ENCODE measurements at places on chromosomes 5 and 9.

- no peak for DNase-seq
Measured at GRCh38 chr5:122541388-122541787, 229.4 kb downstream of the SNCAIP start.

DNA sequence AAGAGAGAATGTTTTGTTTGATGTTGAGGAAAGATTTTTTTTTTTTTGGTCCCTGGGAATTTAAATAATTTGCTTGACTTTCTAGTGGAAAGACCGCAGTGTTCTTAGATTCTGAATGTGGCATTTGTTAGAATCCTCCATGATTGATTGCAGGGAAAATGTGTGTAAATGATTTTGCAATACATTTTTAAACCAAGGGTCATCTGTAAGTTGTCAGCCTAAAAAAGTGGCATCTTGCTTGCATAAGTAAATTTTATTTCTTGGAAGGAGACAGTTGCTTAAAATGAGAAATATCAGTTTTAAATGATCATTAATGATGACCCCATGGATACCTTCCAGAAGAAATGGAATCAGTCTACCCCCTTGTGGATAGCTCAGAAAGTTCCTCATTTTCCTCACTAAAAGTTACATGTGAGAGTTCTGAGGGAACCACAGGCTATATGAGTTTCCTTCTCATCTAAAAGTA, 105.1 kb upstream of the SLC25A48 start:
- DNase-seq: peak; percentile 54

- peak; percentile 42 for DNase-seq
Measured at GRCh38 chr9:132411091-132411508, 1.1 kb downstream of the CFAP77 start.

GRCh38 chr9:121700832-121701419, 49.5 kb downstream of the DAB2IP start:
- no peak for DNase-seq

GRCh38 chr5:140806834-140807775, at the start of gene PCDHA4:
Gene PCDHA4 (plus strand): TSS chr5:140807068.
- DNase-seq: no peak

DNA sequence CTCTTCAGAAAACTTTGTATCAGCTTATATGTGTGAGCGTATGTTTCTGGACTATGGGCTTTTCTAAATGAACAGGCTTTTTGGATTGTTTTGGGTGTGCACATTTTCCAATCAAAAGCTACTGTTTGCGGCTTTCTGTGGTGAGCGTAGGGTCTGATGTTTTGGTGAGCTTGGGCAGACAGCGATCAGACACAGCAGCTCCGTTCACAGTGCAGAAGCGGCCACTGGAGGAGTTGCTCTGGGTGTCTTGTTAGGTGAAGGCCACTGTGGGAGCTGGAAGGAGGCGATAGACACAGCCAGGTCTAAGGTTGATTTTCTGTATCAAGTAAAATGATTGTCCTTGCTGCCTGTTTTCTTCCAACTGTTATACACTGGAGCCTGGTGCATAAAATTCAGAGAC, 11.1 kb downstream of the PRRC2B start:
- DNase-seq: no peak

GRCh38 chr9:31674264-31674663, 710.2 kb upstream of the ACO1 start:
- peak; percentile 70 for DNase-seq

- peak; percentile 91 for DNase-seq
Measured at GRCh38 chr5:40221796-40222195, 457.9 kb upstream of the PTGER4 start.

GRCh38 chr5:39301406-39301805, 62.9 kb downstream of the C9 start:
- DNase-seq: no peak
